ENCODE measurements at places on chromosomes 4 and X.

GRCh38 chrX:37578045-37578444, 6.6 kb downstream of the LANCL3 start:
- DNase-seq = no peak

DNA sequence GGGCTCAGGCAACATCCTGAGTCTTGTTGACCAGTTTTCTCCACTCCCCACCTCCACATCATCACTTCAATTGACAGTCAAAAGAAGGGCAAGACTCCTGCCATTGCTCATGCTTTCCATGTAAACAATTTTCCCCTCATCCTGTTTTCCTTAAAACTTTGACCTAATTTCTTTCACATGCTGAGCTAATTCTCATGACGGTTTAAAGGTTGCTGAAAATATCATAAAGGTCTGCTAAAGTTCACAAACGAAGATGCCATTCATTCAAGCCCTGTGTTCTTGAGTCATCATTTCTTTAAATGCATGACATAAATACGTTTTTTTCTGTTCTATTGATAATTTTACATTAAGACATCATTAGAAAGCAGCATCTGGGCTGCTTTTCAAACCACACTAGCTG, 353.9 kb downstream of the NKX6-1 start:
- no peak for DNase-seq

DNA sequence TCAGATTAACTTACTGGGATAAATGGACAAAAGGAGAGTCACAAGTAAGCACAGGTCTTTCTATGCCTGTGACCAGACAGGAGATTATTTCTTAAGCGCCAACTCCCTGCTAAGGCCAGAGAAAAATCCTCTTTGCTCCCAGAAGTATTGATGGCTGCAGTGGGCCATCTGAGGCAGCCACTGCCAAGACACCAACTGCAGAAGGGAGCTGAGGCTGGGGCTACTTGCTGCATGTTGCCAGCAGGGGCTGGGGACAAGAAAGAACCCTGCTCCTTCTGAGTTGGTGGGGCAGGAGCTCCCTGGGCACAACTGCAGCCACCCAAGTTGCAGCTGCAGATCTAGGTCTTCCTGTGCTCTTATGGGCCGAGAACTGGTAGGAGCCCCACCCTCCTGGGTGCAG, 1075.3 kb downstream of the PCDH18 start:
- DNase-seq = no peak

DNA sequence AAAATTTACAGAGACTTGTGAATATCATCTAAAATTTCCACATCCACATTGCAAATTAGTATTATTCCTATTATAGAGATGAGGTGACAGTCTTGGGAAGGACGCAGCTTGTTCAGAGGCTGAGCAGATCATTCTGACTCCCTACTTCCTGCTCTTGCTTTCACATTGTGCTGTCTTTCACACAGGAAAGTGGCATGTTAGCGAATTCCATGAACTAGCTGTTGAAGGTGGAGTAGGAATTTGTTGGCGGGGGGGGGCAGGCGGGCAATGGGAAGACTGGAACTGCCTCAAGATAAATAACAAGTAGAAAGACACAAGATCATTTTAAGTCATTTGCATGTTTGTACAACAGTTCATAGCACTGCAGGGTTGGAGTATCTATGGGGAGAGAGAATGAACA, 2.3 kb downstream of the PF4V1 start:
- no peak for DNase-seq

DNA sequence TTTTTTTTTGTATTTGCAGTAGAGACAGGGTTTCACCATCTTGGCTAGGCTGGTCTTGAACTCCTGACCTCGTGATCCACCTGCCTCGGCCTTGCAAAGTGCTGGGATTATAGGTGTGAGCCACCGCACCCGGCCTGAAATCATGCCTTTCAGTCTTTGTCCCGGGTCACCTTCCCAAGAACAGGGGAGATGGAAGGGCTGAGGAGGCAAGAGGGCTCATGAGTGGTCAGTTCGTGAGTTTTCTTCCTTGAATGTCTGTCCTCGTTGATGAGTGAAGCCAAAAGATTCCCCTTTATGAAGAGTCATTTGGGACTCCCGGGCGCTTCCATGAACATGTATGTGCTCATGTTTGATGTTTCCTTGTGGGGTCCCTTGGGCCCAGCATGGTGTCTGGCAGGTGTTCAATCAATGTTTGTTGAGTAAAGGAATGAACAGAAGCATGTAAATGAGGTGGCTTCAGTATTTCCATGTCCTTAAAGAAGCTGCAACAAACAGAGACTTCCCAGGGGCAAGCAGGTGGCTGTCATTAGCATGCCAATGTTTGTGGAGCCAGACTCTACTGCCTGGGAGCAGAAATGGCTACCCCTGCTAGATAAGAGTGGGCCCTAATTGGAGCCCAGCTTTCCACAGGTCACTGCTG, 3.4 kb upstream of the SEPTIN6 start:
- DNase-seq = no peak

- no peak for DNase-seq
Observed at GRCh38 chrX:110836982-110837381, 41.4 kb upstream of the CHRDL1 start.

- DNase-seq = no peak
Observed at GRCh38 chr4:28913466-28913865, 1806.7 kb upstream of the PCDH7 start.

DNA sequence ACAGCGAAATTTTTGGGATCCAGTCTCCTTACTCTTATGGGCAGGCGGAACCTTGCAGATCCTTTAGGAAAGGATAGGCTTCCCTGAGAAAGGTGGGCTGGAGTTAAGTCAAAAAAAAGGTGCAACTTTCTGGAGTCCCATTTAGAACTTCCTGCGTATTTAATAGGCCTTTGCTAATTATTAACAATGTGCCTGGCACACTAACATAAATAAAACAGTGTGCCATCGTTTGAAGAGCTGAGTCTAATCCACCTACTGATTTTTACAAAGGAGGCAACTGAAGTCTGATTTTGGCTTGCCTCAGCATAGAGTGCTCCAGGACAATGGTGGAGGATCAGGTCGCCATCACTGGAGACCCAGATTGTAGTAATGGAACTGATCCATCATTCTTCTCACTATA, 15.7 kb downstream of the PLS3 start:
- no peak for DNase-seq

DNA sequence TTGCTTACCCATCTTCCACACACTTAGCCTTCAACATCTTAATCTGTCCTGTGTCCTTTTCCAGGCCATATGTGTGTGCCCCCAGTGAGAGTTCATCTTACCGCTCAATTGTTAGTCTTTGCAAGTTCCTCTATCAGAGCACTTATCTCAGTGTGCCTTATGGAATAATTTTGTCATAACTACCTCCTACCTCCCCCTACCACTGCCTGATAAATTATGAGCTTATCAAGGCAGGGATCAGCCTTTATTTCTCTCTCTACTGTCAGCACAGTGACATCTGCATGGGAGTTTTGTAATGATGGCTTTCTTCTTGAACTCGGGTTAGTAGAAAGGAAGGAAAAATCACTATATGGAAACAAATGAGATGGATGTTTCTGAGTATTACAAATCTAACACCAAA, 53.2 kb downstream of the MTM1 start:
- peak; percentile 22 for DNase-seq

GRCh38 chrX:149865390-149865789, 15.6 kb upstream of the MAGEA8 start:
- no peak for DNase-seq

GRCh38 chr4:6783111-6783981, 819 bp downstream of the KIAA0232 start:
- peak; percentile 91 for DNase-seq

DNA sequence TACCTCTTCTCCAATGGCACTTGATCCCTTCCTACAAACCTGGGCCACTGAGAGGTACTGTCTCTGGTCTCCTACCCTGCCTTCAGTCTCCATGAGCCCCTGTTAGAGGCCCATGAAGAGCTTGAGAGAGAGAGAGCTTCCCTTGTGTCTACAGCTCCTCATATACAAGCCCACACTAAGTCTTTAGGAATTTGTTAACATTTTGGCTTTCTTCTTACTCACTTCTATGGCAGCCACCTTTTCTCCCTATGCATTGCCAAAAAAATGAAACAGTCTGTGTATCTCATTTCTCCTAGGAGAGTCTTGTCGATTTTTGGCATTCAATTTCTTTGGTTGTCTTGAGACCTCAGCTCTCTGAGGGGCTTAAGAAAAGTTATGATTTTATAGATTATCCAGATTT, 90.9 kb upstream of the LNX1 start:
- DNase-seq = no peak

DNA sequence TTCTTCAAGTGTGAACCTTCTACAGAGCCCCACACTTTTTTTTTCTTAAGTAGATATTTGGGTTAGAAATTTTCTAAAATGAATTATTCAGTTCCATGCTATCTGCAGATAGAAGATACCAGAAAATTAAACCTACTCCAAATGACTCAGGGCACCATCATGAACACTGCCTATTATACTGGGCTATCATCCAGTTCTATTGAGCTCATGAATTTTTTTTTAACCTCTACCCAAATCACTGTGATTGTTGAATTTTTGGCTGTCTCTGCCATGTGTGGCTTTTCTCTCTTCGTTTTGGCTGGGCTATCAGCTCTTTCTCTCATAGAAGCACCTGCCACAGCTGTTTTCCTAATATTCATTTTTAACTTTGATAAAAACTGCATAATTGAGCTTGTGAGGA, 31.0 kb upstream of the SLC34A2 start:
- DNase-seq = no peak

DNA sequence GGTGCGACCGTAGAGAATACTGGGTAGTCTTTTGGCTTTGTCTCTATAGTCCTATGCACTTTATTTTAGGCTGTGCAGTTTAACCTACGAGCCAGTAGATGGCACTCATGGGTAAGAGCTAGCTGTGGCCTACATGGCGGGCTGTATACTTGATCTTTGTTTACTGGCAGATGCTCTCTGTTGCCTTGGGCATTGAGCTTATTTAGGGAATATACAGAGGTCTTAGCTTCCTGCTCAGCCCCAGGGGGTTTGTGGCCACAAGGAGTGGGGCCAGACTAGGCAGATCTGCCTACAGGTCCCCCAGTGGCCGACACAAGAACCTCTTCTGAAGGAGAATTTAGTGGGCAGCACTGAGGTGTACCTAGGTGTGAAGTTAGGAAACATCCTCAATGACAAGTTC, 227.6 kb upstream of the HDX start:
- DNase-seq = peak; percentile 48

GRCh38 chrX:56366901-56367300, 134.7 kb downstream of the KLF8 start:
- no peak for DNase-seq

- no peak for DNase-seq
Observed at GRCh38 chr4:123783921-123784320, 387.3 kb downstream of the SPRY1 start.

- DNase-seq = no peak
Observed at GRCh38 chr4:121669163-121669550, 27.6 kb downstream of the ANXA5 start.

- no peak for DNase-seq
Observed at GRCh38 chr4:59057804-59058203, 1947.6 kb upstream of the IGFBP7 start.

DNA sequence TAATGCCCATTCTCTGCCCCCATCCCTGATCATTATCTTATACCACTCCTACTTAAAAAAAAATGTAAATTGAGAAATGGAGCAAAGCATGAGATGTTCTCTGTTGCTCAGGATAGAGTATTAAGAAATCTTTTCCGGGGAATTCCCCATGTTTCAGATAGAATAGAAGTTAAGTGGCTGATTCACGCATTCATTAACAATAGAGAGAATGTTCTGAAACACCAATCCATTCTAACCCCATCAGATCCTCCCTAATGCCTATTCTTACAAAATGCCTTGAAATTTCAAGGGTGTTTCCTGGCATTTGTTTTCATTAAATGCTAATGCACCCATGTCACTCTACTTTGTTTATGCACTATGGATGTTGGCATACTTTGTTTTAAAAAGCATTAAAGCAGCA, 101.1 kb downstream of the AREG start:
- DNase-seq = no peak

GRCh38 chr4:57037982-57038604, 59.4 kb downstream of the POLR2B start:
- DNase-seq = peak; percentile 79

DNA sequence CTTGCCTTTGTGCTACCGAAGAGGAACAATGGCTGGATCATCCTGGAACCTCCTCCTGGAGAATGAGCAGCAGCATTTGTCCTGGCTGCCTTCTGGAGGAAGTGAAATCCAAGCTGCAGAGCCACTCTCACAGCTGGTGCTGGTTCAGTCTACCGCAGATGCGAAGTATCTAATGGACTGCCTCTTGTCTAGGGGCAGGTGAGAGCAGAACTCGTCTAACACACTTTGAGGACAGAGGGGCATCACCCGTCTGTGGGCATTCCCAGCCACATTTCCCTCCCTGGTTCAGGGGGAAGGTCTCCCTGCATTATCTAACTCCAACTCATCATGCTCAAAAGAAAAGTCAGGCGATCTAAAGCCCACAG, 338.2 kb upstream of the GATB start:
- DNase-seq = no peak

DNA sequence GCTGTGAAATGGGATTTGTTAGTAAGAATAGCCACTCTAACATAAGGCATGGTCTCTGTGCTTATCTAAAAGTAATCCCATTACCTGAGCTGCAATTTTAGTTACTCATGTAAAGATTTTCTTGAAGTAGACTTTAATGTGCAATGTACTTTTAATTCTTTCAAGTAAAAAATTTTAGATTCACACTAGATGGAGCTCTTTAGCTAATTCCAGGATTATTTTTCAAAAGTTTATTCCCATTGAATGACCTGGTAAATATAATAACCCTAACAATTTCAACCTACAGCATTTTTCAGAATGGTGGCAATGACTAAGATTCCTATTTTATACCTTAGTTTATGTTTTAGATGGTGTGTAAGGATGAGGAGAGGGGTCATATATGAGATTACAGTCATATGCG, 18.1 kb downstream of the USP38 start:
- peak; percentile 26 for DNase-seq

GRCh38 chr4:152687974-152688599, 8.3 kb upstream of the TMEM154 start:
- no peak for DNase-seq

DNA sequence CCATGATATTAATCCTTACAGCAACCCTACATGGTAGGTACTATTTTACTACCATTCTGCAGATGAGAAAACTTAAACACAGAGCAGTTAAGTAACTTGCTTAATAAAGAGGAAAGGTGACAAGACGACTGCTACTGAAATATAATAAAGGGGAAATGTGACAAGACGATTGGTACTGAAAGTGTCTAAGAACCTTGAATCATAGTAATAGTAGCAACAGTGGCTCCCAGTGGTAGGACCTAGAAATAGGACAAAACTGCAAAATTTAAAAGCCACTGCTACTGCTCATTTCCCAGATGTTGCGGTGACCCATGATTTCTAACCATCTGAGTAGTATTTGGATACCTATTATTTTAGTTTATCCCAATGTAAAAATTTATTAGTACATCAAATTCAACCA, 89.5 kb downstream of the TASL start:
- peak; percentile 9 for DNase-seq

GRCh38 chrX:71667328-71668247, at the start of gene LOC101059915:
TSS of gene LOC101059915 (plus strand) at chrX:71667546.
- DNase-seq = no peak

- DNase-seq = peak; percentile 15
Observed at GRCh38 chr4:157012781-157013180, 41.2 kb upstream of the PDGFC start.

GRCh38 chr4:83223781-83224180, 60.8 kb downstream of the COQ2 start:
- DNase-seq = no peak

Measured in hematopoietic multipotent progenitor cell treated with erythropoietin and hydrocortisone succinate and interleukin-3 and kit ligand, for 6 days (in vitro differentiated cells).